NCI-H2171 (cell line): ENCODE measurements at places on chromosomes 6 and 20.
A peak's percentile ranks its signal among the peaks of the same experiment; 100 is the strongest.

DNA sequence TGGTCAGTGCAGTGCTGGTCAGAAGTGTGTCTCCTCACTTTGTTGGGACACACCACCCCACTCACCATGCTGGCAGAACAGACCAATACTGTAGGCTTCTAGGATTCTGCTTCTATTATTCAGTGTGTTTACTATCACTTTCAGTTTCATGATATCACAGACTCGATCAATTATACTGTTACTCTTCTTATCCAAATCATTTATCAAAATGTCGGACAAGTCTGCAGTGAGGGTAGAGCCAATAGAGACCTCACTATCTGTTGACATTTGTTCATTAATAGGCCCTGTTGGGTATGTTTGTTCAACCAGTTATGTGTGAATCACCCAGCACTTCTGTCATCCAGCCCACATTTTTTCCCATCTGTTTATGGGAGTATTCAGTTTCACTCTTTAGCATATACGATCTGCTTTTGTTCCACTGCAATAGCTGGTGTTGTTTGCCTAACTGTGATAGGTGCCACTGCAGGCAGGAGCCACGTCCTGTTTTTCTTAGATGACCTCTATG lies 140.1 kb downstream of the NRN1 start:
- peak; percentile 77 for DNase-seq

DNA sequence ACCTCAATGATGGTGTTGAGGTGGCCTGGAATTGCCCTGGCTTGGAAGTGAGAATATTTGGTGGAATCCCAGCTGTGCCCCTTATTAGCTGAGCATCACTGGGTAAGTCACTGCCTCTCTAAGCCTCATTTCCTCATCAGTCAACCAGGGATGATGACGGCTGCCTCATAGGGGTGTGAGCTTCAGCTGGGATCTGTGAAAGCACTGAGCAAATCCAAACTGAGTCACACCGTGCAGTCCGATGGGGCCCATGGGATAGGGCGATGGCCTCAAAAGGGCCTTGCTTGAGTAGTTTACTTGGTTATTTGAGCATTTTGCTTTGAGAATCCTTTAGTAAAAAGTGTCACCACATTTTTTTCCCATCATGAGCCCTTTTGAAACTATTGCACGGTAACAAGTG lies 1.1 kb downstream of the SLC22A1 start:
- no peak for DNase-seq

- DNase-seq, result no peak
Measured at GRCh38 chr6:20644667-20645370, 110.6 kb downstream of the CDKAL1 start.

- DNase-seq, result no peak
Measured at GRCh38 chr6:68615938-68616337, 19.1 kb upstream of the ADGRB3 start.

GRCh38 chr6:107271208-107271790 lies 156.0 kb upstream of the BEND3 start:
- DNase-seq, result no peak

GRCh38 chr6:166412156-166412910 lies 29.6 kb upstream of the MPC1 start:
- no peak for DNase-seq

DNA sequence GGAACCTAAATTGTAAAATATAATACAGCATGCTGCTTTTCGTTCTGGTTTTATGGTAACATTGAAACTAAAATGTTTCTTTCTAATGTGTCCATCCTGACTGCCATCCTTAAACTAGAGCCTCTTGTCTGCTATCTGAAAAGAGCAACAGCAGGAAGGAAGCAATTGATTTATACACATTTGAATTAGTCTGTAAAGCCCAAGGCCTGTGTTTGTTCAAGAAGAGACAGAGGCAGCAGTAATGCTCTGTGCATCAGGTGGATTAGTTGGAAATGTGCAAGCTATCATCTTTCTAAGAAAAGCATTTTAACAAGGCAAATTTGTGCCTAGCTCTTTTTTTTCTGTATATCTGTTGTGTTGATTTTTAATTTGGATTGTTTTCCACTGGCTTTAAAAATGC lies 128.6 kb downstream of the SCAF8 start:
- no peak for DNase-seq

- DNase-seq, result peak; percentile 2
Measured at GRCh38 chr6:156809446-156810178, 32.4 kb downstream of the ARID1B start.

DNA sequence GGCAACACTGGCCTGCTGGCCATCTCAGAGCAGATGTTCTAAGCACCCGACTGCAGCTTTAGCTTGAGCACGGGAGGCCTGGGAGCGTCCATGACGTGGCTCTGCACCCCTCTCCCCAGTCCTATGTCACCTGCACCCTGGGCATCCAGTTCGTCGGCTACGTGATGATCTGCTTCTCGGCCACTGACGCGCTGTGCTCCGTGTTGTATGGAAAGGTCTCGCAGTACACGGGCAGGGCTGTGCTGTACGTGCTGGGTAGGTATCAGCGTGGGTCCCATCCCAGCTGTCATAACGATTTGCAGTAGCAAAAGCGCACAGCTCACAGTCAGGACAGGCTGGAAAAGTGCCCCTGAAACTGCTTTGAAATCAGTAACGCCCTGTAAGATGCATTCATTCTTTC lies 14.7 kb downstream of the UNC93A start:
- DNase-seq, result no peak

DNA sequence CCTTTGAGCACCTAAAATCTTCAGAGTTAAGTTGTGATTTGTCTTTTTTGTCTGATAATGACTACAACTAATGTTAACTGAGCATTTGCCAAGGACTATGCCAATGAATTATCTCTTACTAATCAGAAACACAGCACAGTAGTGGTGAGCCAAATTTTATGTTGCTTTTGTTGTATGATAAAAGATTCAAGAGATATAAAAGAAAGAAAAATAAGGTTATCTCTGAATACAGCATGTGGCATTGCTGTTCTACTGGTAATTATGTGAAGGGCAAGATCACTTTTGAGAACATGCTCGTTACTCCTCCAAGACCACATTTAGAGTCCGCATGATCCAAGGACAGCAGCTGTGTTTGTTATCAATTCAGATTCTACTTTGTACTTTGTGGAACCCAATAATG lies 133.4 kb upstream of the MYLIP start:
- no peak for DNase-seq

DNA sequence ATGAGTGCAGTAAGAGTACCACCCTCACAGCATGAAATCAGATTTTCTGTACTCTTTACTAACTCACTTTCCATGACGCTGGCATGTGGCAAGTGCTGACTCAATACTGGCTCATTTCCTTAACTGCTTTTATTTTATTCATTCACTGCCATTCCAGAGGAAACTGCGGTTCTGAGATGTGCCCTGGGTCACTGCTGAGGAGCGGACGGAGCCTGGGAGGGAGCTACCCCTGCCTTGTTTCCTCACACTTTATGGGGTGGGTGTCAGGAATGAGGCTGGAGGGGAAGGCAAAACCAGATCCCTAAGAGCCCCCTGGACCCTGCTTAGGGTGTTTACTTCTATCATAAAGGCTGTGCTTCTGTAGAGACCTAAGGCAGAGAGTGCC lies 14.4 kb downstream of the NT5E start:
- DNase-seq, result no peak

DNA sequence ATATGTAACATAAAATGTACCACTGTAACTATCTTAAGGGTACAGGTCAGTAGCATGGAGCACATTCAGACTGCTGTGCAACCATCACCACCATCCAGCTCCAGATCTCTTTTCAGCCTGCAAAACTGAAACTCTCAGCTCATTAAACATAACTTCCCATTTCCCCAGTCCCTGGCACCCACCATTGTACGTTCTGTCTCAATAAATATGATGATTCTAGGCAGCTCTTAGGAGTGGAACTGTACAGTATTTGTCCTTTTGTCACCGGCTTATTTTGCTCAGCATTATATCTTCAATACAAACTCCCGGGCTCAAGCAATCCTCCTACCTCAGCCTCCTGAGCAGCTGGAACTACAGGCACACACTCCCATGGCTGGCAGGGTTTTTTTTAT lies 1.5 kb downstream of the ZC3H12D start:
- no peak for DNase-seq

- DNase-seq, result no peak
Measured at GRCh38 chr6:18171871-18172270, 16.6 kb downstream of the KDM1B start.

DNA sequence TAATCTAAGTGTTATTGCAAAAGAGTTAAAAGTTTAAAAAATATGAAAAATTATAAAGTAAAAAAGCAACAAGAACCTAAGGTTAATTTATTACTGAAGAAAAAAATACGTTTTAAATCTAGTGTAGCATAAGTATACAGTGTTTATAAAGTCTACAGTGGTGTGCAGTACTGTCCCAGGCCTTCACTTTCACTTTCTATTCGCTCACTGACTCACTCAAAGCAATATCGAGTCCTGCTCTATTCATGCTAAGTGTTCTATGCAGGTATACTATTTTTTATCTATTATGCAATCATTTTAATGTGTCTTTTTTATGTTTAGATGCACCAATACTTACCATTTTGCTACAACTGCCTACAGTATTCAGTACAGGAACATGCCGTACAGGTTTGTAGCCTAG lies 113.0 kb downstream of the MANEA start:
- no peak for DNase-seq

DNA sequence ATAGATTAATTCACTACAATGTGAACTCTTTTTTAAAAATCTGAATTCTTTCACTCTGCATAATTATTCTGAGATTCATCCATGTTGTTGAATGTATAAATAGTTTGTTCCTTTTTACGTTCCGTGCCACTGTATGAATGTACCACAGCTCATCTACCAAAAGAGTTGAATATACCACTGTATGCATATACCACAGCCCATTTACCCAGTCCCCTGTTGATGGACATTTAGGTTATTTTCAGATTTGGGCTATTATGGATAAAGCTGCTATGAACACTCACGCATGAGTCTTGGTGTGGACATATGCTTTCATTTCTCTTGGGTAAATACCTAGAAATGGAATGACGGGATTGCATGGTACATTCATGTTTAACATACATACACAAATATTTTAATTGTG lies 28.2 kb downstream of the PNPLA1 start:
- no peak for DNase-seq

DNA sequence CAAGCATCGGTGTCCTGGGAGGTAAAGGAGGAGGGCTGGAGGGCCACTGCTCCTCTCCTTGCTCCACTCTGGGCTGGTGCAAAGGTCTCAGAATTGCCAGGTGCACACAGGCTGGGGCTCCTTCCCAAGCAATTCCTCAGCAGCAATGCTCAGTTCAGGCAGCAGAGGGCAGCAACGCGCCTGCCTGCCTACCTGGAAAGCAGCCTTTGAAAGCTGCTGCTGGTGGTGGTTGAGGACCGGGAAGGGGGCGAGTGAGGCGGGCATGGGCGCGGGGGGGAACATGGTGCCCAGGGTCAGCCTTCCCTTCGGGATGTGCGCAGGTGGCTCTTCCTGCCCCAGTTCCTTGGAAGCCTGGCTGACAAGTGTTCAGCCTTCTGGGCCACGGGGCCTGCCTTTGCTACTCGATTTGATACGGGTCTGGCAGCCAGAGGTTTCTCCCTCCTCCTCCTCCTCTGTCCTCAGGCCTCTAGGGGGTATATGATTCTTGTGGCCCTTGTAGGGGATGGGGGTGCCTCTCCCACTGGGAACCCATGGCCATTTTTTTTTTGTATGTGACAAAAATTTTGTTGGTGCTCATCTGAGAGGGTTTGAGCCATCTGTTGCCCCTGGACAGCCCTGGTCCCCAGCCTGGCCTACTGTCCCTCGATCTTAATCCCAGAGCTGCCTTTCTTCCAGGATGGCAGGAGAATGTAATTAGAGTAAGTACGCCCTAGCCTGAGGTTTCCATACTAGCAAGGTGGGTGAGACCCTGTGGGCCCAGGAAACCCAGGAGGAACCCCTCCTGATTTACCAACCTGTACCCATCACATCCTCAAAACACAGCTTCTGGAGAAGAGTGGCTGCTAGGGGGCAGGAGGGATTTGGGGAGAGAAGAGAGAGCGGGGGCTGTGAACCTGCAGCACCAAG lies 20.1 kb downstream of the MRPS18A start:
- peak; percentile 7 for DNase-seq

DNA sequence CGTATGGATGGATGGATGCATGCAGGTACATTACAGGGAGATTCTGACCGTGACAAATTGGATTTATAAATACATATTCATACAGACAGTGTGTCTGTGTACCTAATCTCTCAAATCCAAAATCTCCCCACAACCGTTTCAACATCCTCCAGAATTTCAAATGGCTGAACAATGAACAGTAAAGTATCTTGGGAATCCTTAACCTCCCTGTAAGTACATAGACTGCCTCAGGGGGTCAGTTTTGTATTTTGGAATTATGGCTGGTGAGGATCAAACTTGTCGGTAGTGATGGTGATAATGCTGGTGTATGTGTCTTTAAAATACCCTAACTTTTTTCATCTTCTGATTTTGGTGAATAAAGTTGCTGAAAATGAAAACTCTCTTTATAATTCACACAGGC lies 246.2 kb downstream of the FOXC1 start:
- no peak for DNase-seq

- no peak for DNase-seq
Measured at GRCh38 chr6:85078058-85078457, 313.7 kb upstream of the TBX18 start.

DNA sequence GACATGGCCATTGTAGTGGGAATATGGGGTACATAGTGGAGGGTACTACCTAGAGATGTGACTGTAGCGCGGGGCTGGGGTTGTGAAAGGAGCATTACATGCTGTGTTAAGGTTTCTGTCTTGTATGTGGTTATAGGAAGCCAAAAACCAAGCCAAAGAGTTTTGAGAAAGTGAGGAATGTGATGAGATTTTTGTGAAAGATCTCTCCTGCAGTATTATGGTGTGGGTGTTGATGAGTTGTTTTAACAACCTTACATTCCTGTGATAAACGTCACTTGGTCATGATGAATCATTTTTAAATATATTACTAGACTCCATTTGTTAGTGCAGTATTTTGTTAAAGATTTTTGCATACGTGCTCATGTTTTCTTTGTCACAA lies 48.9 kb downstream of the ZFAND3 start:
- DNase-seq, result no peak

- DNase-seq, result no peak
Measured at GRCh38 chr20:22462975-22463914, 121.1 kb downstream of the FOXA2 start.

GRCh38 chr20:20614391-20614790 lies 98.1 kb downstream of the RALGAPA2 start:
- DNase-seq, result no peak

DNA sequence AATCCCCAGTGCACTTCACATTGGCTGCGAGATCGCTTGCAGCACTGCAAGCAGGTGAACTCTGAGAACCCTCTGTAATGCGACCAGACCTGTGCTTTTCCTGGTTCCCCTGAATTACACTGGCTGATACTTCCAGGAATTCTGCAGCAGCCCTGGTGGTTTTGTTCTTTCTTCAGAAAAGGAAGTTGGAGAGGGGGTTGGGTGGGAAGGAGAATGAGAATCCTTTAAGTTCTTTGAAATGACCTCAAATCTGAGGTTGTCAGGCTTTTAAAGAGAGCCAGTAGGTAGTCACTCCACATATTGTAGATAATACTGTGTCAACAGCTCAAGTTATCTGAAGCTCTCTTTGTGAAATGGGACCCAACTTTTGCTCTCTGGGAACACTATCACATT lies 62.4 kb downstream of the GCNT2 start:
- DNase-seq, result no peak
